ENCODE measurements at places on chromosomes 7 and 10.

DNA sequence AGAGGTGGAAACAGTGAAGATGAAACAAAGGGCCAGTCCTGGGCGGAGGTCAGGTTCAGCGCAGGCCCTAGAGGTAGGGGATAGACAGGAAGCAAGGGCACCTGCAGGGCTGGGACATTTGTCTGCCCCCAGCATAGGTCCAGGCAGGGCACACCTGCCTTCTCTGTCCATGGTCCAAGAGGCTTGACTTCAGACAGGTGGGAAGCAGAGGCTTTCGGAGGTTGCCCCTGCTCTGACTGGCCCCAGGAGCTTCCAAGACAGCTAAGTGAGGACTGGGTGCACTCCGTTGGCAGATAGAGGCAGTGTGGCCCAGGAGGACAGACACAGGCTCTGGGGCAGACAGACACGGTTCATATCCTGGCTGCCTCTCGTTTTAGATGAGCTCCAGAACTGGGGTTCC, 71.6 kb upstream of the GRB10 start:
- no peak for DNase-seq

DNA sequence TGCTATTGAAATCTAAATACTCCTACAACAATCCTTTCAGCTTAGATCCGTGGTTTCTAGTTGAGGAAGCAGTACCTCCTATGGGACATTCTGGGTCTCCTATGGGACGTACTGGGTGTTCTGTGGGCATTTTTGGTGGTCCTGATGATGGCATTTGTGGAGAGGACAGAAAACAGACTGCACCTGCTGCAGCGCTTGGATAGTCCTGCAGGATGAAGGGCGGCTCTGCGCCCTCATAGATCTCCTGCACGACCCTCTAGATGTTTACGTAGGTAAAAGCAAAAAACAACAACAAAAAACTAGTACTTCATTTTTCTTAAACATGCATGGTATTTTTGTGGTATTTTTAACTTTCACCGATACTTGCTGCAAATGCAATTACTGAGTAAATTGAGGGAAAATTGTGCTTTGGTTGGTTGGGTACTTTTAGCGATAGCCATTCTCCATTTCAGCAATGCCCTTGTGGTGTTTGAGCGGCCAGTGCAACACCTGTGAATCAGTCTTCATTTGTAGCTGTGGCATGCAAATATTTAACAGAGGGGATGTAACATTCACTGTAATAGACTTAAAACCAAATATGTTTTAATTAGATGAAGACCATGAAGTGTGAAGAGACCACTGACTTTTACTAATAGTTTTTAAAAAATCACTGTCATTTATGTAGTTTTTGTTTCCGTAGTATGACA, 461.2 kb downstream of the SDK1 start:
- DNase-seq = no peak

DNA sequence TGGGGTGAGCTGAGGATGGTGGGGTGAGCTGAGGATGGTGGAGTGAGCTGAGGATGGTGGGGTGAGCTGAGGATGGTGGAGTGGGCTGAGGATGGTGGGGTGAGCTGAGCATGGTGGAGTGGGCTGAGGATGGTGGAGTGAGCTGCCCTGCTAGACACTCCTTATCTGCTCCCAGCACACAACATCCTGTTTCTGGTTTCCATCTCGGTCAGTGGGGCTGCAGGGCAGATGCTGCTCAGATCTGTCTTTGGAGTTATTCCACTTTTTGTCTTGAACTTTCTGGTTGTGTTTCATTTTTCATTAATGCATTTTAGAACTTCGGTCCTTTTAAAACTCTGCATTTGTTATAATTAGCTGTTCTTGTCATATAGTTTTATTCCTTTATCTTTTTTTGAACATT, 67.9 kb upstream of the ANTXRL start:
- no peak for DNase-seq

DNA sequence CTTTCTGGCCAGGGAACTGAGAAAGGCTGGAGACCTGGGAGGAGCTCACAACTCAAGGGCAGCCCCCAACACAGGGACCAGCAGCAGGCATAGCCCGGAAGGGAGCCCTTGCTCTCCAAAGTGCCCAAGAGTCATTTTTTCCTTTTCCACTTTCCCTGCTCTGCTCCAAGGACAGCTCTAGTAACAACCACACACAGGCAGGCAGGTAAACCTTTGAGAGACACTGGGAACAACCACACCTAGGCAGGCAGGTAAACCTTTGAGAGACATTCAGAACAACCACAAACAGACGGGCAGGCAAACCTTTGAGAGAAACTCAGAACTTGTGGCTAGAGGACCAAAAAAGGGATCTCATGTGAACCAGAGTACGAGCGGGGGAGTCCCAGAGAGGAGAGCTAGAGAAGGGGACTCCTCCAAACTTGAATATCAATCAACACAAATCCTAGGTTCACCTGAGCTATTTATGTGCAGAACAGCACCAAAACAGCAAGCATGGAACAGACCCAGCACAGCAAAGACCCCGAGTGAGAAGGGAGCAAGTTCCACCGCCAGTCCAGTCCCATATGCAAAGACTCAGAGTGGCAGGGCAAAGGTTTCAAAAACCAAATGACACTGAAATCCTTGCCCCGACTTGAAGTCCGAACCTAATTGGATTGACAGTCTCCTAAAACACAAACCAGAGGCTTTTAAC, 33.6 kb upstream of the GUSB start:
- no peak for DNase-seq

- DNase-seq = no peak
These were observed 6.5 kb upstream of the ERLIN1 start for GRCh38 chr10:100192350-100192749.
